Umbilical cord (tissue), 2 donors: ENCODE measurements at places on chromosomes 5 and 9. TPM values are rescaled to one million over a fixed set of nuclear protein-coding genes. Genes with fewer than 3 reads are reported as not detected.

ACTBL2 gene
- 3.1 TPM for total RNA-seq

SPATA31A3 gene
- 2.2 TPM for total RNA-seq

CEL gene
- total RNA-seq, result not detected

SEMA6A gene
- total RNA-seq, result 34.7 TPM

UBE2B gene
- 79.0 TPM for total RNA-seq
